ENCODE measurements at places on chromosomes 1 and 21.

GRCh38 chr1:42971841-42972291 lies 13.2 kb upstream of the SLC2A1 start:
- no peak for DNase-seq

GRCh38 chr1:230611128-230611877 lies 31.0 kb upstream of the COG2 start:
- no peak for DNase-seq

DNA sequence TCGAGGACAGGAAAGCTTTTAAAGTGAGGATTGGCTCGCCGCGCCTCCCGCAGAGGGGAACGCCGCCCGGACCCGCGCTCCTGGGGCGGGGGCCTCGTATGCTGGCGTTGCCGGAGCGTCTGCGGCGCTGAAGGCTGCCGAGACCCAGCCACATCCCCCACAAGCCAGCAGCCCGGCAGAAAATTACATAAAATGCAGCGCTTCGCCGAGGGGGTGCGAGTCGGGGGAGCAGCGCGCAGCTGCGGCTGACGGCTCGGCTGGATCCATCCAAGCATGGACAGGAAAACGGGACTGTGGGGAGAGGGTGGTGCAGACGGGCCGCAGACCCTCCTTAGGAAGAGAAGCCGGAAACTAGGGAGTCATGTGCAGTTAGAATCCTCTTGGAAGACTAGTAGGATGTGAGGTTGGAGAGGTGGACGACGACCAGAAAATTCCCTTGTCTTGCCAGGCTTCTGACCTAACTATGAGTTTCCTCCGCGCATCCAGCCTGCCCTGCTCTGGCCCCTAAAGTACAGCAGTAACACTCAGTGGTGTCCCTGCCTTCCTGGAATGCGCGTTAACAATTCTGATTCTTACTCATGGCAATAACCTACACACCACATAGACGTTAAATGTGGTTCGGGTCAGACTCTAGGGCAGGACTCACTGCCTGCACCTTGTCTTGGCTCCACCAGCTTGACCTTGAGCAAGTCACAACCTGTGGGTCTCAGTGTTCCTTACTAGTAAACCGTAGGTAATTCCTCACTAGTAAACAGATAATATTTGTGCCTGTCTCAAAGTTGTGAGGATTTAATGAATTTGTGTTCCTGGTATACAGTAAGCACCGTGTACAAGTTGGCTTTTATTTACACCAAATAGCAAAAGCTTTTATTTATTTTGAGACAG lies 953 bp upstream of the BRWD1 start:
- DNase-seq: peak; percentile 44

- no peak for DNase-seq
Measured at GRCh38 chr1:164813776-164814175, 254.8 kb downstream of the PBX1 start.

GRCh38 chr1:147486876-147487656 lies 54.2 kb upstream of the BCL9 start:
- DNase-seq: no peak

GRCh38 chr1:203052601-203053000 lies 26.3 kb downstream of the PPFIA4 start:
- no peak for DNase-seq

DNA sequence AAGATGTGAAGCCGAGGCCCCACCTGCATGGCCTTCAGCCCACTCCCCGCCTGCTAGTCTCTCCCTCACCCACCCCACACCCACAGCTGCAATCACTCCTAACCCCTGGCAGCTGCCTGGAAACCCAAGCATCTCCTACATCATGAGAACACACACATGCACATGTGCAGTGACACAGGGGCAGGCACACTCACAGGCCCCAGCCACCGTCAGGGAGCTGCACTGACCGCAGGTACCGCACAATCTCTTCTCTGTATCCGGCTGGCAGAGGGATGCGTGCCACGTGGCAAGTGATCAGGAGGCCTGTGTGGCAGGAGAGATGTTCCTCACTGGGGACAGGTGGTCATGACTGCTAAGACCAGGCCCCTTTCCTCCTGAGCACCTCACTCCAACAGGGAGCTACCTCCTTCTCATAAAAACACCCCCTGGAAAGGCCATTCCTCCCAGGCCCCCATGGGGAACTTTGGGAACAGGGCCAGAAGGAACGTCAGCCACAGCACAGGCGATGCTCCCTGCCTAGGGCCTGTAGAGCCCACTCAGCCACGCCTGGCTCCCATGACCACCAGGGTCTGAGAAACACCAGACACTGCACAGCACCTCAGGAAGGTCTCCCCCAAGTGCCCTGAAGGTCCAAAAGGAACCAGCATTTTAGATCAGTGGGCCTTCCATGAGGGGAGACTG lies 6.0 kb downstream of the LSS start:
- DNase-seq: no peak

DNA sequence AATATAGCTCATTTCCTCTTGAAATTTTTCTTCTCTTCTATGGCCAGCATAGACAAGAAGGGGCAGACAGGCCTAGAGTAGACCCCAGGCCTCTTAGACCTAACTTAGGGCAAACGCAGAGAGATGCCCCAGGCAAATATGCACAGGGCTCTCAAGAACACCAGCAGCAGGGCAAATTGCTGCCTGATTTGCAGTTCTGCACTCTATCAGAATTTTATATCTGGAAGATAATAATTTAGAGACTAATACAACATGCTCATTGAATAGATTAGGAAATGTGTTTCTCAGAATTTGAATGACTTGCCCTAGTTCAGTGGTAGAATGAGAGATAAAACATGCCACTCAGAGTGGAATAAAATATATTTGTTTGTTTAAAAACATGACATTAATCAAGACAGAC lies 200.4 kb upstream of the ADGRL2 start:
- DNase-seq: no peak

DNA sequence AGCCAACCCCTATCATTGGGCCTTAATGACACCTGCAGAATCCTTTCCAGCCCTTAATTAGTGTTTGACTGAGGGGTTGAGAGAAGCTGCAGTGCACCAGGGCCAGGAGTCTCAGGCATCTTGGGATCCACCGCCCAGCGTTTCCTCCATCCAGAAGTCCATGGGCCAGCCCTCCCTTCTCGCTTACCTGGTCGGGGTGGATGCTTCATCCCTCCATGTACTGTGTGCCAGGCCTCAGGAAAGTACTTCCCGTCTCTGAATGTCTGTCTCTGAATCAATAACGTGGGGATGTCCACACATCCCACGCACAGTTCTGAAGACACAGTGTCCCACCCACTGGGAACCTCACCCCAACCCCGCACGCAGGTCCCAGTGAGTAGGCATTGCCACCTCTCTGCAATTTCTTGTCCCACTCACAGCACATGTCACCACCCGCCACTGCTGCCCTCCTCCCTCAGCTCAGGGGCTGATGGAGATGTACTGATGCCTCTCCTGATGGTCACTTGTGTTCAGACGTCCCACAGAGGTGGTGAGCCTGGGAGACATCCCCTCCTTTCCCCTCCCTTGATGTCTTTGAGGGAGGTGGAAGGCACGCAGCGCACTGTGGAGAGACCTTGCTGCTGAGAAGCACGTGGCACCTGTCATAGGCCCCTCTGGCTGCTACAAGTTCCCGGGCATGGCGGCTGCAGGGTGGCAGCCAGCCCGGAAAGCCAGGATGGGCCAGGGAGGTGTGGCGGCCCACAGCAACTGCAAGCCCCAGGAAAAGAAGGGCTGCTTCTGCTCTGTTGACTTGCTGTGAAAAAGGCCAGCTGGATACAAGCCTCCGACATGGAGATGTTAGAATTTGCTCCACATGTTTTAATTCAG lies 29.4 kb upstream of the PRSS38 start:
- no peak for DNase-seq
